ENCODE measurements at places on chromosomes 5 and 9. TPM values are rescaled to one million over a fixed set of nuclear protein-coding genes. Genes with fewer than 3 reads are reported as not detected.

Gene SLCO6A1
- total RNA-seq: not detected

Gene AQP7
- not detected for total RNA-seq

Gene SERF1A
- 15.1 TPM for total RNA-seq

Gene UGCG
- 23.1 TPM for total RNA-seq

Gene PCDHGB1
- total RNA-seq: 7.6 TPM

Gene LHFPL2
- 6.2 TPM for total RNA-seq

Gene PCDHA8
- 1.5 TPM for total RNA-seq

Gene LCN15
- total RNA-seq: not detected

GRCh38 chr5:53009816-53010215, 20.7 kb downstream of the ITGA2 start:
- H3K4me1 ChIP-seq: no peaks in the 10 kb centered on the region
- DNase-seq: no peak
- no peaks in the 10 kb centered on the region for H3K36me3 ChIP-seq
- H3K27ac ChIP-seq: no peak overlapping the region

GRCh38 chr5:56534102-56534829, 281.1 kb upstream of the MAP3K1 start:
- no peak overlapping the region for H3K27ac ChIP-seq
- no peaks in the 10 kb centered on the region for H3K4me1 ChIP-seq
- no peaks in the 10 kb centered on the region for H3K27me3 ChIP-seq
- H3K4me3 ChIP-seq: no peak overlapping the region

GRCh38 chr5:112758676-112759075, 21.0 kb downstream of the APC start:
- DNase-seq: no peak
- H3K36me3 ChIP-seq: no peaks in the 10 kb centered on the region
- no peak overlapping the region for H3K4me3 ChIP-seq
- H3K27ac ChIP-seq: no peak overlapping the region

DNA sequence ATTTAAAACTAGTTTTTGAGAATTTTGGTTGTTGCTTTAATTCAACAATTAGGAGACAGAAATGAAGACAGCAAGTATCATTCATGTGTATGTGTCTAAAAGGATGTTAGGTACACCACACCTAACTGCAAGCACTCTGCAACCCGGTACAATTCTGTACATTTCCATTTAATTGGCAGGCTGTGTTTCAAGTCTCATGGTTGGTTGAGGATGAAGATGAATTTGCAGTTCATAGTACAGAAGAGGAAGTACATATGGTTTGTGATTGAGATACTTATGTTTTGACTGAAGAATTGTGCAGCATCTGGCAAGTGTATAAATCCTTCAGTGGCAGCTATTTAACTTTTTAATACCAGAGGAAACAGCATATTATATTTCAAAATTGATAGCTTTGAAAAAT, 628.7 kb upstream of the ZNF608 start:
- peaks cover 75% of the 10 kb centered on the region for H3K4me1 ChIP-seq
- H3K36me3 ChIP-seq: no peaks in the 10 kb centered on the region
- no peak overlapping the region for H3K27ac ChIP-seq
